ENCODE measurements at places on chromosomes 3 and 15. TPM values are rescaled to one million over a fixed set of nuclear protein-coding genes. Genes with fewer than 3 reads are reported as not detected.

GRCh38 chr3:186845756-186846155, 3.2 kb downstream of the ADIPOQ start:
- no peak for DNase-seq

MUC20 gene
- total RNA-seq: 2.0 TPM

GRCh38 chr3:147380387-147380951, 25.9 kb downstream of the ZIC4 start:
- DNase-seq: no peak

C2CD4A gene
- total RNA-seq: not detected

ITIH1 gene
- total RNA-seq: not detected
